NCI-H69 (cell line): ENCODE measurements at places on chromosomes 16 and 17.

- no peak for DNase-seq
Measured at GRCh38 chr17:30248786-30249185, 13.3 kb upstream of the SLC6A4 start.

DNA sequence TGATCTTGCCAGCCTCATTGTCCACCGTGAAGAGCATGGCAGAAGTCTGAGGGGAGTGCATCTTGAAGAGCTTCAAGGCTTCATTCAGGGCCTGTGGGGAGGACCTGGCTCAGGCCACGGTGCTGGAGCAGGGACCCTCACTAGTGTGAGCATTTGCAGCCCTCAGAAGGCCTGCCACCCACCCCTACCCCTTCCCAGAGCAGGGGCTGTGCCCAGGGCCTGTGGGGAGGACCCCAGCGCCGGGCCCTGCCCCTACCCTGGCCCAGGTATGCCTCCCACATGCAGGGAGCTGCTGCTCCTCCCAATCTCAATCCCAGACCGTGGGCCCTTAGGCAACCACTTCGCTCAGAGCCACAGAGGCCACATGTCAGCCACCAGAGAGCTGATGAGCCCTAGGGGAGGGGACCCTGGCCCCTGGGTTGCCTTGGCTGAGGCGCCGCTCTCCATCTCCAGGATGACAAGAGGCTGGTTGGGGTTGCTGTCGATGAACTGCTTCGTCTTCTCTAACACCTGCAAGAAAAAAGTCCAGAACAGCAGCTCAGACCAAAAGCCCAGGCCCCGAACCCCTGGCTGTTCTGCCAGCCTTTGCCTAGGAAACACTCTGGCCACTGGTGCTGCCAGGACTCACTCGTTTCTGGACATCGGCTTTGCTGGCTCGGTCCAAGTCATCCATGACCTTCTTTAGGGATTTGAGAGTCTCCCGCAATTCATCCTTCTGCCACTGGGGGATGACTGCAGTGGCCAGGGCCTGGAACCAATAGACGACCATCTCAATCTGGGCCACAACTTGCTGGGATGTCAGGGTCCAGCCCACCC lies 1.8 kb upstream of the EXOSC6 start:
- DNase-seq, result peak; percentile 13

DNA sequence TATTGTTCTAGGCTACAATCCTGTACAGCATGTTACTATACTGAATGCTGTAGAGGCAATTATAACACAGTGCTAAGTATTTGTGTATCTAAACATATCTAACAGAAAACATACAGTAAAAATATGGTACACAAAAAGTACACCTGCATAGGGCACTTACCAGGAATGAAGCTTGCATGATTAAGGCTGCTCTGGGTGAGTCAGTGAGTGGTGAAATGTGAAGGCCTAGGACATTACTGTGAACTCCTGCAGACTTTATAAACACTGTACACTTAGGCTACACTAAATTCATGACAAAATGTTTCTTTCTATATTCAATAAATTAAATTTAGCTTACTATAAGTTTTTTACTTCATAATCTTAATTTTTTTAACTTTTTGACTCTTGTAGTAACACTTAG lies 37.1 kb downstream of the AMFR start:
- DNase-seq, result no peak

- DNase-seq, result peak; percentile 72
Measured at GRCh38 chr16:85148931-85149330, 36.7 kb upstream of the CIBAR2 start.

- no peak for DNase-seq
Measured at GRCh38 chr17:45751466-45751865, 32.7 kb upstream of the CRHR1 start.

GRCh38 chr16:89552329-89552728 lies 8.2 kb upstream of the RPL13 start:
- no peak for DNase-seq

- peak; percentile 63 for DNase-seq
Measured at GRCh38 chr17:48123111-48123510, 15.5 kb downstream of the SNX11 start.

DNA sequence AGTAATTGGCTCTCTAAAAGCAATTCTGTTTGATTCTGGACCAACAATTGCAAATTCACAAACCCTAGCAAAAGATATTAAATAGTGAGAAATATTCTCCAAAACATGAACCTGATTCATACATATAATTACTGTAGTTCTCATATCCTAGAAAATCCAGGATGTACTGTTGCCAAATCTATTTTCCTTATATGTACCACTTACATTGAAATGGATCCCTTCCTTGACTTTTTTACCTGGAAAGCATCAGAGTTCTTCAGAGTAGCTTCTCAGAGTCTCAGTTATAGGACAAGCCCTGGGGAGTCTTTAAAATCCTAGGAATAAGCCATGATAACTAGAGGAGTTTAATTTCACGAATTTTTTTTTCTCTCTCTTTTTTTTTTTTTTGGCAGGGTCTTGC lies 16.7 kb downstream of the TMEM92 start:
- DNase-seq, result no peak

- peak; percentile 79 for DNase-seq
Measured at GRCh38 chr17:55090079-55090492, 121.5 kb downstream of the STXBP4 start.

GRCh38 chr17:49223517-49224197 lies 6.9 kb downstream of the PHOSPHO1 start:
- peak; percentile 57 for DNase-seq

DNA sequence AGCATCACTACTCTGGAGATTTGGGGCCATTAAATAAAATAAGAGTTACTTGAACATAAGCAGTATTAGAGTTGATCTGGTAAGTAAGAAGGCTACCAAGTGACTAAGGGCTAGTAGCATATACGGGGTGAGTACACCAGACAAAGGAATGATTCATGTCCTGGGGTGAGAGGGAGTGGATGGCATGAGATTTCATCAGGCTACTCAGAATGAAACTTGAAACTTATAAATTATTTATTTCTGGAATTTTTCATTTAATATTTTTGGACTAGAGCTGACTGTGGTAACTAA lies 2.3 kb downstream of the SLFN5 start:
- DNase-seq, result peak; percentile 4

DNA sequence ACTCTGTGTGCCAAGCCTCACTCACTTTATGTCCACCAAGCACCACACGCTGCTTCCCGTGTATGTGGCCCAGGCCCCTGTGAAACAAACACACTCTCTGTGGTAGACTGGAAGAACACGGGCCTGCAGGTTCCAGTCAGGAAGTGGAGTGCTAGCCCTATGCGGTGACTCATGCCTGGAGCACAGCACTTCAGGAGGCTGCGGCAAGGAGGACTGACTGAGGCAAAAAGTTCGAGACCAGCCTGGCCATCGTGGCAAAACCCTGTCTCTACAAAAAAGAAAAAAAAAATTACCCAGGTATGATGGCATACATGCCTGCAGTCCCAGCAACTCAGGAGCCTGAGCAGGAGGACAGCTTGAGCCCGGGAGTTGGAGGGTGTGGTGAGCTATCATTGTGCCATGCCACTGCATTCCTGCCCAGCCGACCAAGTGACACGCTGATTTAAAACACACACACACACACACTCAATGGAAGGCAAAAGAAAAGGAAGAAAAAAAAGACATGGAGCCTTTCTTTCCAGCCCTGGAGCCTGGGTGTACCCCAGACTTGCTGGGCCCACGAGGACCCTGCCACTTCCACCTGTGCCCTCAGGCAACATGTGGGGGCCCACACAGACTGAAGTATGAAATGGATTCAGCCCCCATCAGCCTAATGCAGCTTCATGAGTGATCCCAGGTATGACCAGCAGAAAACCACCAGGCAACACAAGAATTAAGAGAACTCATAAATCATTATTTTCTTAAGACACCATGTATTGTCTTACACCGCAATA lies 126.6 kb downstream of the ANKRD11 start:
- DNase-seq, result peak; percentile 8

DNA sequence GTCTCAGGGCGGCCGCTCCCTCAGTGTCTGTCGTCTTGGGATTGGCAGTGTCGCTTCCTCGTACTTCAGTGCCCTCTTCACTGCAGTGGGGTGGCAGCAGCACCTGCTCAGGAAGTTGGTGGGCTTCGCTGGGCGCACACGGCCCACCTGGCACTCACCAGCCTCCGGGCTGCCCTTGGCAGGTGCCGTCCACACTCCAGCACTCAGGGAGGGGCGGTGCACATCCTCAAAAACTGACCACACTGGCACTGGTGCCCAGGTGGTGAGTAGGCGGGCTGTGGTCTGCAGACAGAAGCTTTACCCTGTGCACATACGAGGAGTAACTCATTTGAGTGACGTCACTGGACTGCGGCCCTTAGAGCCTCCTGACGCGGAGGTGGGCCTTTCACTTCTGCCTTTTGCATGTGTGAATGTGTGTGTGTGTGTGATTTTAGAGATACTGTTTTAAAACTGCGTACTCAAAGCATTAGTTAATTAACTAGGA lies 94.6 kb downstream of the BANP start:
- no peak for DNase-seq

GRCh38 chr16:77403732-77404131 lies 31.1 kb downstream of the ADAMTS18 start:
- no peak for DNase-seq

DNA sequence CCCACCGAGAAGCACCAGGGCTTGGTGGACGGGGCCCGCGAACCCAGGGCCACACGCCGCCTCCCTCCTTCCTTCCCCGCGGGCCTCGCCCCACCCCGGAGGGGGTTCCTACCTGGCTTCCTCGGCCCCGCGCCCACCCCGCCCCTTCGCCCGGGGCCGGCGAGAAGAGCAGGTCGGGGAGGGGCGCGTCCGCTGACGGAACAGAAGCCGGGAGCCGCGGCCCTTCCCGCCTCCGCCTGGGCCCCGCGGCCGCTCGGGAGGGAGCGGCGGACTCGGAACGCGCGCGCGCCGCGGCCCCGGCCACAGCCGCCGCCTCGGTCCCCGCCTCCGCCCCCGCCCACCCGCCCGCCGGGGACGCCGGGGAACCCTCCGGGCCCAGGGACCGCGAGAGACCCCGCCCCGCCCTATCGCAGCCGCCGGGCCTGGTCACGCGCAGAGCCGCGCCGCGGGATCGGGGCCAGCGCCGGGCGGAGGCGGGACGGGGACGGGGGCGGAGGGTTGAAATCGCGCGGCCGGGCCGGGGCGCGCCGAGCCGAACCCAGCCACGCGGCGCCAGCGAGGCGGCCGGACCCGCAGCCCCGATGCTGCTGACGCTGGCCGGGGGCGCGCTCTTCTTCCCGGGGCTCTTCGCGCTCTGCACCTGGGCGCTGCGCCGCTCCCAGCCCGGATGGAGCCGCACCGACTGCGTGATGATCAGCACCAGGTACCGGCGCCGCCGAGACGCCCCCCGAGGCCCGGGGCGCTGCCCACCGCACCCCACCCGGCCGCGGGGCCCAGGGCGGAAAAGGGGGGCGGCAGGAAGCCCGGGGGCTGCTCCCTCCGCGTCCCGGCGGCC lies at the start of gene TLCD3A:
TLCD3A (plus strand) TSS at position 530 of the 835 bp plus-strand sequence; CDS start at position 582, 52 bp downstream.
- peak; percentile 83 for DNase-seq

- no peak for DNase-seq
Measured at GRCh38 chr17:75059369-75060345, 12.6 kb downstream of the KCTD2 start.

GRCh38 chr17:7380855-7381683 lies at the start of gene TNK1:
TNK1 (plus strand) TSS chr17:7381089; CDS start chr17:7382927, 1,838 bp downstream.
- peak; percentile 18 for DNase-seq

- DNase-seq, result peak; percentile 81
Measured at GRCh38 chr16:2194852-2195321, 1.5 kb downstream of the CASKIN1 start.

- DNase-seq, result no peak
Measured at GRCh38 chr17:74779501-74779900, 3.4 kb upstream of the NAT9 start.

- no peak for DNase-seq
Measured at GRCh38 chr16:17026600-17027242, 444.0 kb downstream of the XYLT1 start.

- no peak for DNase-seq
Measured at GRCh38 chr16:77206533-77206932, 7.3 kb downstream of the SYCE1L start.

DNA sequence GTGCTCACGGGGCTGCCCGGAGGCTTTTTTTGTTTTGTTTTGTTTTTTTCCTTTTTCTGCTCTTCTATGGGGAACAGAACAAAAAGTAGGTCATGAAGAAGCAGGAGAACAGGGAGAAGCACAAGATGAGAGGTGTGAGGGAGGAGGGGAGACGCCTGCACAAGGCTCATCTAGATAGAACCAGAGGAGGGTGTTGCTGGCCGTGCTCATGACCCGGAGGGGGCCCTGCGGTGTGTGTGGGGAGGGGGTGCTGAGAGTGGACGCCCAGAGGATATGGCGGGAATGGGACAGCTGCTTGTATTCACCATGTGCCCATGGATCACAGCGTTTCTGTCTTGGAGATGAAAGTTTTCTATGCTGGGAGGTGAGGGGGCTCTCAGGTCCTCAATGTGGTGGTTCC lies 183.7 kb downstream of the FOXL1 start:
- no peak for DNase-seq

- no peak for DNase-seq
Measured at GRCh38 chr17:41728056-41728455, 6.4 kb downstream of the HAP1 start.

- peak; percentile 94 for DNase-seq
Measured at GRCh38 chr16:30063893-30064728, 1.4 kb upstream of the ALDOA start.

DNA sequence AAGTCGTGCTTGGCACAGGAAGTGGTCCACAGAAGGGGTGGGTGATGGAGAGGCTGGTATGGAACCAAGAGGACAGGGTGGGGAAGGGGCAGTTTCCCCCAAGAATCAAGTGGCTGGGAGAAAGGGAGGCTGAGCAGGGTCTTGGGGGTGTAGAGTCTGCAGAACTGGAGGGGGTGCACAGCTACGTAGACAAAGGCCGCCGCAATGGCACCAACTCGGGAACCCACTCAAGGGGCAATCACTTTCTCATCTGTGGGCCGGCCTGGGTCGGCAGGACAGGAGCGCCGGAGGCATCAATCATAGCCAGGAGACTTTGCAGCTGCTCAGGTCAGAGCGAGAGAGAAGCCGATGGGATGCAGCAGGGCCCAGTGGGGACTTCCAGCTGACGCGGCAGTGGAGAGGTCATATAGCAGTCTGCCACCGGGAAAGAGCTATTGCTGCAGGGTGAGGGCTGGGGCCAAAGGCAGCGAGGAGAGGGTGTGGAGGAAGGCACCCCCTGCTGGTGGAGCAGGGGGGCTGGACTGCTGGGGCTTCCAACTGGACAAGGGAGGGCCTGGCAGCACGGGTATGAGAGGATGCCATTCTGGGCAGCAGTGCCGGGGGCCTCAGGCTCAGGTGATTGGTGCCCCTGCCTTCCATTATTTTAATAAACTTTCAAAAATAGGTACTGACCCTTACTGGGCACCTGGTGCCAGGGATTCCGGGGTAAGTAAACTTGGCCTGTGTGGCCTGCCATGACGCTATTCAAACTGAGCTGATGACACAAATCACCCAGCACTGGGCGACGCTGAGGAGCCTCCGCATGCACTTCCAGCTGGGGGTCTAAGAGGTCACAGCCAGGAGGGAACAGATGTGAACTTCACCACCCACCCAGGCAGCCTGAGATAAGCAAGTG lies 52.5 kb upstream of the MTSS2 start:
- DNase-seq, result peak; percentile 5

GRCh38 chr16:10835281-10835931 lies 16.8 kb upstream of the TVP23A start:
- no peak for DNase-seq

GRCh38 chr17:78185981-78186691 lies 716 bp downstream of the TK1 start:
- peak; percentile 69 for DNase-seq

- no peak for DNase-seq
Measured at GRCh38 chr16:70416748-70417616, 21.9 kb downstream of the ST3GAL2 start.
